Naive thymus-derived CD8-positive, alpha-beta T cell (primary cell): ENCODE measurements at places on chromosomes 5 and 9.

- no peak for DNase-seq
- H3K4me1 ChIP-seq: peaks cover 20% of the 10 kb centered on the region
- no peak overlapping the region for H3K27ac ChIP-seq
- no peaks in the 10 kb centered on the region for H3K36me3 ChIP-seq
- H3K27me3 ChIP-seq: no peaks in the 10 kb centered on the region
- H3K4me3 ChIP-seq: no peak overlapping the region
Observed at GRCh38 chr5:14928661-14929060, 57.1 kb upstream of the ANKH start.

DNA sequence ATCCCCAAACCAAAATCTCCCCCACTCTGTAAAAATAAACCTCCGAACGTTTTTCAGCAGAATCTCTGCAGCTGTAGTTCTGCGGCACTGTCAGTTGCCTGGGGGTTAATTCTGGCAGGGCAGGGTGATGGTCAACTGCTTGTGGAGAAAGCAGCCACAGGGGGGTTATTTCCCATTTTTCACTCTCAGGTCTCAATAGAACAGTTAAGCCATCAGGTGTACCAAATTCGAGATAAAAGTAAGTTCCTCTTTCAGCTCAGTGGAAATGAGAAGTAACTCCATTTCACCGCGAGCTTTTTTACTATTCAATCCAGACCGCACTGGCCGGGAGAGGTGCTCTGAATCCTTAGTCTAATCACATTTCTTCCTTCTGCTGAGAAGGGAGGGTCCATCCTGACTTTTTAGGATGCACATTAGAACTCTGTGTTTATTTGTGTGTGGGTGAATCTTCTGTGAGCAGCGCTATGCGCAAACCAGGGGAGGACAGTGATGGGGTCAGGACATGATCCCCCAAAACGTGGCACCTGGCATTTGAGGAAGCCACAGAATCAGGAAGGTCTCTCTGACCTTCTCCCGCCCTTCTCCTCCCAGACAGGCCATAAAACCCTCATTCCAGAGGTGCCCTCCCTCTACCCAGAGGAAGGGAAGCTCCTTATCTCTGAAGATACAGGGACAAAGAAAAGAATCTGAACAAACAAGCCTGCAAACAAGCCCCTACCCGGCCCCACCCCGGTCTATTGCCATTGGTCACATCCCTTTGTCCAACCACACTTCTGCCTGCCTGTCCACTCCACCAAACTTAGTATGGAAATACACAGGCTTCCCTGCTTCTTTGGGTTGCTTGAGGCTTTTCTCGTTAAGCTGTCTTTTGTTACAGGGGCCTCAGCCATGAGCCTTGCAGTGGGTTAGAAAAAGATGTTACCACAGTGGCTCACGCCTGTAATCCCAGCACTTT, 229.0 kb downstream of the ROR2 start:
- no peak overlapping the region for H3K27ac ChIP-seq
- peaks cover 16% of the 10 kb centered on the region for H3K27me3 ChIP-seq
- H3K4me1 ChIP-seq: peaks cover 5% of the 10 kb centered on the region
- DNase-seq: no peak

- peaks cover 46% of the 10 kb centered on the region for H3K4me1 ChIP-seq
- no peak overlapping the region for H3K4me3 ChIP-seq
- no peak overlapping the region for H3K27ac ChIP-seq
- DNase-seq: no peak
Observed at GRCh38 chr5:142319560-142320429, 5.0 kb downstream of the SPRY4 start.

- no peak overlapping the region for H3K4me3 ChIP-seq
- no peaks in the 10 kb centered on the region for H3K4me1 ChIP-seq
- H3K27ac ChIP-seq: no peak overlapping the region
- no peaks in the 10 kb centered on the region for H3K36me3 ChIP-seq
- H3K27me3 ChIP-seq: peaks cover 11% of the 10 kb centered on the region
- DNase-seq: no peak
Observed at GRCh38 chr9:69995846-69996245, 47.8 kb upstream of the MAMDC2 start.

- H3K27me3 ChIP-seq: no peaks in the 10 kb centered on the region
- no peak overlapping the region for H3K4me3 ChIP-seq
- no peaks in the 10 kb centered on the region for H3K36me3 ChIP-seq
- no peak for DNase-seq
- H3K4me1 ChIP-seq: no peaks in the 10 kb centered on the region
- no peak overlapping the region for H3K27ac ChIP-seq
Observed at GRCh38 chr5:120779674-120780073, 315.6 kb downstream of the PRR16 start.
